ENCODE measurements at places on chromosomes 3 and 15.

GRCh38 chr15:38294126-38294525, 41.5 kb downstream of the SPRED1 start:
- no peak for DNase-seq

DNA sequence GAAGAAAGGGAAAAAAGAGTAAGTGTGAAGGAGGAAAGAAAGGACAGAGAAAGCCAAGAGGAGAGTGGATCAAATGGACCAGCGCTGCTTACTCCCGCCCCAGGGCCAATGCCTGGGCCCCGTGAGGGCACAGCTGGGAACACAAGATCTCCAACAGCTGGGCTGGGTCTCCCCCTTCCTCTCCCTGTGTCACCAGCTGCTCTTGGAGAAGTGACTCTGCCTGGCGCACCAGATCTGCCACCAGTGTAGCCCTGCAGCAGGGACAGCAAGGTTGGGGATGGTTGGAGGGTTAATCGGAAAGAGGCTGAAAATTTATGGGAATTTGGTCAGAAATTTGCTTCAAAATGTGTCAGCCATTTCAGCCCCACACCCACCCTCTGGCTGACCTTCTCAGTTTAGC, 8.4 kb downstream of the CDAN1 start:
- DNase-seq = no peak

- no peak for DNase-seq
Observed at GRCh38 chr15:67670647-67671305, 128.3 kb downstream of the MAP2K5 start.

GRCh38 chr3:179942553-179943075, 94.1 kb downstream of the PEX5L start:
- no peak for DNase-seq

GRCh38 chr15:100141311-100142001, 200.3 kb downstream of the ADAMTS17 start:
- DNase-seq = no peak

DNA sequence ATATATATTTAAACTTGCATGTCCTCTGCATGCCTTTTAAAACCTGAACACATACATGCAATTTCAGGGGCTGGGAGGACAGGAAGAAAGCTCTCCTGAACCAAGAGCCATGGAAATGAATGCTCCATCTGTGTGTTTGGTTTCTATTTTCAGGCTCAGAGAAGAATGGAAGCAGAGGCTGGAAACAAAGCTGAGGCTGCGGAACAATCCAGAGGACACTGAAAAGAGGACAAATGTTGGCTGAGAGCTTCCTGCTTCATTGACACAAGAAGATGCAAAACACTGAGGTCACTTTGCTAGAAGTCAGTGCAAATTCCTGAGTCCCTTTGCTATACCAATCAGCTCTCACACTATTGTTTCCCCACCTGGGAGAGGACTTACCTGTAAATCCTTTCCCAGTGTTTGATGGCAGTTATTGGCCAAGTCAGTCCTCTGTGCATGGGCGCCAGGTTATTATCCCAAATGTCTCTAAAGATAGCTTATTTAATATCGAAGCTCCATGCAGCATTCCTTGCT, 12.7 kb downstream of the FAM240A start:
- no peak for DNase-seq

GRCh38 chr3:176740906-176741663, 456.2 kb downstream of the TBL1XR1 start:
- DNase-seq = no peak

DNA sequence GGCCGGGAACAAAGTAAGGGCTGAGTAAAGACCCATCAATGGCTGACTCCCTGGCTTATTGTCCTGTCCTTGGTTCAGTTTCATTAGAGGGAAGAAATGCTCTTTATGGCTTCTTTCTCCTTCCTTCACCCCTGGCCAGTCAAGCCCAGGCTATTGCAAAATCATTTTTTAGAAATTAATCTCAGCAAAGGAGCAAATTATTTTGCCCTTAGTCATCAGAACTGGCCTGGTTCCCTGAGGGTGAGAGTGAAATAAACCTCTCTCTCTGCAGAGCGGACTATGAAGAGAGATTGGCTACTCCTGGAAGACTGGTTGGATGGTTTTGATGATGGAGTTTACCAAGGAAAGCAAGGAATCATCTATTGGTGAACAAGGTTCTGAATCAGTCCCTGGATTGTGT, 52.7 kb upstream of the OXTR start:
- DNase-seq = no peak

GRCh38 chr15:67806536-67806935, 18.8 kb upstream of the SKOR1 start:
- no peak for DNase-seq

DNA sequence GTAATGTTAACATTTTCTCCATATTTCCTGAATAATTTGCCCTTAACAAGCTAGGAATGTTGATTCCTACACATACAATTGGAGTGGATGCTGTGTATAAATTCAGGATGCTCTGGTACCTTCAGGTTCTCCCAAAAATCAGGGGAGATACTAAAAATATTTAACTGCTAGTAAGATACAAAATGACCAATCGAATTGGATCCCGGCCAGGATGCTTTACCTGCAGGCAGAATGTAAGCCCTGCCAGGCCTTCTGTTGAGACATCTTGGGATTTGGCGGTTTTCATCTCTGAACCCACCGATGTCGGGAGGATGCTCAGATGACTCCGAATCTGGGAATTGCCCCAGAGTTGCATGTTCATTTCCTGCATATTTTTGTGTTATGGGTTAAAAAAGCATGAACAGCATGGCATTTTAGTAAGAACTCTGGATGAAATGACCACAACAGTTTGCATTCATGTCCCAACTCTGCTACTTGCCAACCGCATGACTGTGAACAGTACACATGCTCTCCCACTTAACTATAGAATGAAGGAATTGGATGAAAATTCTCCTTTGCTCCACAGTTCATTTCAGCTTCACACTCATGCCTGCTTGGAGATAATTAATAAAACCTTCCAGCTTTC, 241.4 kb upstream of the TBL1XR1 start:
- DNase-seq = no peak

GRCh38 chr3:101146946-101147345, 153.7 kb upstream of the ABI3BP start:
- no peak for DNase-seq

DNA sequence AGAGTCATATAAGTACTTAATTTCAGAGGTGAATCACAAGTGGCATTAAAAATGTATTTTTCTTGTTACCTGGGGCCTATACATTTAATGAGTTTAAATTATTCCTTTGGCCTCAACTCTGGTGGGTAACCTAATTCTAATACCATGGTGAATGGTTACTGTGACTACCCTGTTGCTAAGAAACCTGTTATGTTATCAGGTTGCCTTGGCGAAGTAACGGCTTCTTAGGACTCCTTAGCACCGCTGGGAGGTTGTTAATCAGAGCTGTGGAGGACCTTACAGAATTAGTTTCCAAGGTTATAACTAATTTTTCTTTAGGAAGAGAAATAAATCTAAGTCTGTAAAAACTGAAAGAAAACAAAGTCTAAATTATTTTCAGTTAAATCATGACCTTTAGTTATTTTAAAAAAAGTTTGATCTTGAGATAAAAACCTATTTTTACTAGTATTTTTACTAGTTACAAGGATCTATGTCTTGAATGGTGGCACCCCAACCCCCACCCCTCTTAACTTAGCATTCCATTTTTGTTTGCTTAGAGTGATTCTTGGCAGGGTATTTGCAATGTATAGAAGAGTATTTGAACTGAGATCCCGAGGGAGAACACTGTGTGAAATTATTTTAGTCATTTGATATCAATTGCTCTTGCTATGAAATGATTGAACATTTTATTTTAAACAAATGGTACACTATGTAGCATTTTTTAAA, 155.5 kb downstream of the FNDC3B start:
- peak; percentile 35 for DNase-seq

- DNase-seq = no peak
Observed at GRCh38 chr3:24149032-24149431, 203.9 kb downstream of the NR1D2 start.

DNA sequence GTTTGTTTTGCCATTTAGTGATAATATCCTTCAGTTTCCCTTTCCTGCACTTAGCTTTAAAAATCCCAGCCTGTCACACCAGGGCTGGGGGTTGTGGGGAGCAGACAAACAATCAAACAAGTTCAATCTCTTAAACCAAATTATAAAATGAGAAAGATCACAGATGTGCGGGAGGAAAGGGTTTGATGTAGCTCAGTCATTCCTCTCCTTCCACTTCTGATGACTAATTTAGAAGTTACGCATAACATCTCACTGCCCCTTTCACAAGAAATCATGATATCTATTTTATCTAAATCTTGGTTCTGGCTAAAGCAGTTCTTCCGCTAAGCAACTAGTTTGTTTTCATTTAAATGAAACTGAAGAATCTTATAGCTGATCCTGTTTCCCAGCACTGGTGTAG, 34.1 kb upstream of the ATG7 start:
- DNase-seq = no peak

DNA sequence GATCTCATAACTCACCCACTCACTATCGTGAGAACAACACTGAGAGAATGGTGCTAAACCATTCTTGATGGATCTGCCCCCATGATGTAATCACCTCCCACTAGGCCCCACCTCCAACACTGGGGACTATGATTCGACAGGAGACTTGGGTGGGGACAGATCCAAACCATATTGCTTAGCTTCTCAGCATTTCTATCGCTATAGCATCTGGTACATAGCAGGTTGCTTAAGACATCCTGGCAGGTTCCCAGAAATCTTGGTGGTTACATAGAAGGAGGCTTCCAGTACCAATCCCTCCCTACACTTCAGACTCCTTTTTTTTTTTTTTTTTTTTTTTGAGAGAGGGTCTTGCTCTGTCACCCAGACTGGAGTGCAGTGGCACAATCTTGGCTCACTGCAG, 487.8 kb downstream of the EDEM1 start:
- DNase-seq = no peak

GRCh38 chr15:34783431-34783830, 11.9 kb downstream of the ACTC1 start:
- DNase-seq = no peak

DNA sequence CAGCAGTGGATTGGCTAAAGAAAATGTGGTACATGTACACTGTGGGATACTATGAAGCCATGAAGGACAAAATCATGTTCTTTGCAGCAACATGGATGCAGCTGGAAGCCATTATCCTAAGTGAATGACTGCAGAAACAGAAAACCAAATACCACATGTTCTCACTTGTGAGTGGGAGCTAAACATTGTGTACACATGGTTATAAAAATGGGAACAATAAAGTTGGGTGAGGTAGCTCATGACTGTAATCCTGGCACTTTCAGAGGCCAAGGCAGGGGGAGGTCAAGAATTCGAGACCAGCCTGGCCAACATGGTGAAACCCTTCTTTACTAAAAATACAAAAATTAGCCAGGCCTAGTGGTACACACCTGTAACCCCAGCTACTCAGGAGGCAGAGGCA, 3.6 kb upstream of the OR4F6 start:
- DNase-seq = no peak

DNA sequence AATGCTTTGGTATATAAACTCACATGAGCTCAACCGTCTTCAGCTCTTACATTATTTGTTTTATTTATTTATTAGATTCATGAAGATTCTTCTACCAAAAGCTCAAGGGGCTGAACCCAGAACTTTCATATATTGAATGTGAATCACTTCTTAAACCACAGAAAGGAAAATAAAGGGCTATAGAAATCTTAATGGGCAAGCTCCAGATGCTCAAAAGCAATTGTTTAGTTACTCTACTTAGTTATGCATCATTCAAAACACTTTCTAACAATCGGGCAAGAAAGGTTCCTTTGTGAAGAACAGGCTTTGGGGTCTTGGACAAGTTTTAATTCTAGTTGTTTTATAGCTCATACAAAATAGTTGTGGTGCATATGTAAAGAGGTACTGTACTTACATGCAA, 380.2 kb downstream of the TIGIT start:
- DNase-seq = no peak

GRCh38 chr15:72840114-72840513, 56.6 kb upstream of the ADPGK start:
- DNase-seq = no peak

DNA sequence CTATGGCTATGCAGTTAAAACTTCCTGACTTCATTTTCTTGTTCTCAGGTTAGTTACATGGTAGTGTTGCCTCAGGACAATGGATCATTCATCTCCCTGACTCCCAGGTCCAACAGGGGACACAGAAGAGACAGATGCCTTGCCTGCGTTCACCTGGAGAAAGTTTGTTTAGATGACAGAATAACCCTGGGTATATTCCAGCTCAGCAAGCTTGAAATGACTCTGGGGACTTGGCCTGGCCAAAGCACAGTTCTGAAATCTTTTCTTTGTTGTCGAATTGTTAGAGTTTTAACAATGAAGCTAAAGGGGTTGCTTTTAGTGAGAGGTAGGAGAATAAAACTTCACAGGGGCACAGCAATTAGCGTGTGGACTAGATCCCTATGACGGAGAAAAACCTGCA, 206.1 kb downstream of the PDZRN3 start:
- DNase-seq = no peak

- no peak for DNase-seq
Observed at GRCh38 chr3:196537319-196537984, 22.3 kb upstream of the SMCO1 start.

DNA sequence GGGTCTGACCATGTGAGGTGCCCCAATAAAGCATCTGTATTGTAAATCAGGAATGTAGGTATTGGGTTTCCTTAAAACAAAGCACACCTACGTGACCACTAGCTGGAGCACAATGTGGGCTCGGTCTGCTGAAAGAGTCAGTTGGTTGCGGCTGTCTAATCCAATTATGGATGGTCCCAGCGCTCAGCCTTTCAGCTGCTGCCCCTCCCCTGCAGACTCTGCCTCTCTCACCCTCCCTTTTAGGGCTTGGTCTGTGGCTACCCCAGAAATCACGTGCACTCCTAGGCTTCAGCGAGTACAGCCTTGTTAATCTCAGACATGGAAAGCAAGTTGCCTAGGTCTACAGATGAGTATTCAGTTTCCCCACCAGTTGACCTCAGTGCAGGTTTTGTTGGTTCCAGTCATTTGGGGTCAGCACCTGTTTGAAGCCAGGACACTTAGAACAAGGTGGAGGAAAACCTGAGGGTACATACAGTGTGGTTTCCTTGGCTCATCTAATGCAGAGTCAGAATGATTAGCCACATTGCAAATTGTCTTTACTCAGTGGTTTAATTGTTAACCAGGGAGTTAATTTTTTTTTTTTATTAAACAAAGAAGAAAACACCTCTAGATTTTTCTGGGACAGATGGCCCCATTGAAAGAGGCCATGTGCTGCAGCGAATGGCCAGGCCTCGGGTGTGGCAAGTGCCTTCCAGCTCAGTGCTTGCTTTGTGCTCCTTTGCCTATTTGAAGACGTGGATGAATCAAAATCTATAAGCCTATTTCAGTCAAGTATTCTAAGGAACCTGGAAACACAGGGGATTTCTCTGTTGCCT, 137.7 kb downstream of the IGF1R start:
- no peak for DNase-seq

DNA sequence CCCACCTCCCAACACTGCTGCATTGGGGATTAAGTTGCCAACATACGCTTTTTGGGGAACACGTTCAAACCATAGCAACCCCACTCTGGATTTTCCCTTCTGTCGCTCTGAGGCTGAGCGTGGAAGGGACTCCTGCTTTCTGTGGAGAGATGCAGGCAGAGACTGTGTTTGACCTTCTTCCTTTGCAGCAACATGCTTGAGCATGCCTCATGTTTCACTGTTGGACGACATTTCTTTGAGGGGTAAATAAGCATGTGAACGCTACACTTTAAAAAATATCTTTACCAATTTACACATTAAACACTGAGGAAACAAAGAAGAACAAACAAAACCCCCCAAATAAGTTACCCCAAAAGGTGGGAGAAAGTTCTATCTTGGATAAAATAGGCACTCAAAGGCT, 14.2 kb upstream of the MAPK6 start:
- DNase-seq = no peak
